ENCODE measurements at places on chromosomes 2 and 18.
A peak's percentile ranks its signal among the peaks of the same experiment; 100 is the strongest.

GRCh38 chr2:106366204-106366885 is 101.9 kb downstream of the RGPD3 start:
- DNase-seq: no peak

GRCh38 chr2:8328217-8328616 is 353.6 kb upstream of the ID2 start:
- DNase-seq: no peak

- no peak for DNase-seq
Observed at GRCh38 chr2:29317801-29318485, 202.7 kb downstream of the CLIP4 start.

GRCh38 chr18:57561728-57562423 is 24.6 kb downstream of the FECH start:
- DNase-seq: peak; percentile 68

GRCh38 chr2:180077295-180077906 is 70.3 kb upstream of the CWC22 start:
- no peak for DNase-seq

DNA sequence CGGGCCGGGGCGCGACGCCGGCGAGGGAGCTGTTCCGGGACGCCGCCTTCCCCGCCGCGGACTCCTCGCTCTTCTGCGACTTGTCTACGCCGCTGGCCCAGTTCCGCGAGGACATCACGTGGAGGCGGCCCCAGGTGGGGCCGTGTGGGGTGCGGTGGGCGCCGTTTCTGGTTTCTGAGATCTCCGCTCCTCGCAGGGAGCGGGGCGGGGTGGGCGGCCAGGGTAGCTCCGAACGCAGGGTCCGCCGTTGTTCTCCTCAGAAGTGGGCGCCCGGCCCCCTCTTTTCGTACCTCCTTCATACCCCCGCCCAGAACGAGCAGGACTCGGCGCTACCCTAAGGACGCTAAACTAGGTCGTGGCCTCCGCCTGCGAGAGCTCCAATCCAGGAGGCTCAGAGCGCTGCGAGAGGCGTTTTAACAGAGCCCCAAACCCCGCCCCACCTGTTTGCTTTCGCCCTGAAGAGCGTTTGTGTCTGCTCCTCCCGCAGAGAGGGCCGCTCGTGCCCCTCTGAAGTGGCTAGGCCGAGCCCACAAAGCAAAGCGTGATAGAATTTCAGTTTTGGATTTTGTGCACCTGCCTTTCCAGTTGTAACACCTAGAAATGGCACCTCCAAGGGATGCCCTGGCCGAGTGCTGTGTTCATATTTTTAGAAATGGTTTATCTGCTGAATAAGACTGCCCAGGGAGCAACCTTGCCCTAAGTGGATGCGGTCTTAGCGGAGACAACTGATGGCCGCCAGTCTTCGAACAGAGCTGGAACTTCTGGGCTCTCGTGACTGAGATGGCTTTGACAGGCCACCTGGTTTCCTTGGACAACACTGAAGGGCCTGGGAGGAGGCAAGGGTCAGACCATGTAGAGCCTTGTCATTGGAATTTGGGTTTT is 626 bp downstream of the CAPN10 start:
- DNase-seq: peak; percentile 57

- no peak for DNase-seq
Observed at GRCh38 chr2:115168457-115168856, 726.0 kb downstream of the DPP10 start.

Data from activated CD4-positive, alpha-beta T cell treated with anti-CD3 and anti-CD28 coated beads, Interleukin-2, Interleukin-4, amounts not matched to agents 100 ng/mL and 50 ng/mL, durations not matched to agents 16 hours and 8 hours (primary cell).